ENCODE measurements at places on chromosomes 16 and 17.

DNA sequence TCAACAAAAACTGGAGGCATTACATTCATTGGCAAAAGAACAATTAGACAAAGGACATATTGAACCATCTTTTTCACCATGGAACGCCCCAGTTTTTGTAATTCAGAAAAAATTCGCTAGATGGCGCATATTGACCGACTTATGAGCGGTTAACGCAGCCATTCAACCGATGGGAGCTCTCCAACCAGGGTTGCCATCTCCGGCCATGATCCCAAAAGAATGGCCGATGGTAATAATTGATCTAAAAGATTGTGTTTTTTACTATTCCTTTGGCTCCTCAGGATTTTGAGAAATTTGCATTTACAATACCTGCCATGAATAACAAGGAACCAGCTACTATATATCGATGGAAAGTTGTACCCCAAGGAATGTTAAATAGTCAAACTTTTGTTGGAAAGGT is 21.4 kb downstream of the ALOX15B start:
- peak; percentile 31 for DNase-seq

GRCh38 chr16:84854759-84855158 is 35.0 kb downstream of the CRISPLD2 start:
- no peak for DNase-seq

DNA sequence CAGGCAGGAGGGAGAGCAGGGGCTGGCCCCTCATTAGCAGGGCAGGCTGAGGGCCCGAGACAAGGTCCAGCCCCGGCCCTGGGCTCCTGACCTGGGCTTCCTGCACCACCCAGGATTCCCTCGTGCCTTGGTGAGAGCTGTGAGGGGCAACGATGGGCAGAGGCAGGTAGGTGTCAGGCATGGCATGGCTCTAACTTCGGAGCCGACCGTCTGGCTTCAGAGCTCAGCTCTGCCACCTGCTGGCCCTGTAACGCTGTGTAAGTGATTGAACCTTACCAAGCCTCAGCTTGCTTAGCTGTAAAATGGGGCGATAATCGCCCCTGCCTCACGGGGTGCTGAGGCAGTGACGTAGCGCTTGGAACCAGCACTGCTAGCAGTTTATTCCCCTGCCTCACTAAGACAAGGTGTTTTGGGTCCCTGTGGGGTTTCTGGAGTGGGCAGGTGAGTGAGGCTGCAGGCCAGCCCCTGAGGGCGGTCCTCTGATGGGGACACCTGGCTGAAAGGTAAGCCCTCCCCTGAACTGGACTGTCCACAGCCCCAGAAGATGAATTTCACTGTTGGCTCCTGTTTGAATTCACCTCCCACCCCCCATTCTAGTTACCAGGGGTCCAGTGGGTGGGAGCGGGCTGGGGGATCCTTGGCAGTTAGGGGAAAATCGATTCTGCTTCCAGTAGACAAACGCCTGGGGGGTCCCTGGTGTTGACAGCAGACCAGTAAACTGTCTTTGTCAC is 184.8 kb upstream of the GSE1 start:
- peak; percentile 20 for DNase-seq

DNA sequence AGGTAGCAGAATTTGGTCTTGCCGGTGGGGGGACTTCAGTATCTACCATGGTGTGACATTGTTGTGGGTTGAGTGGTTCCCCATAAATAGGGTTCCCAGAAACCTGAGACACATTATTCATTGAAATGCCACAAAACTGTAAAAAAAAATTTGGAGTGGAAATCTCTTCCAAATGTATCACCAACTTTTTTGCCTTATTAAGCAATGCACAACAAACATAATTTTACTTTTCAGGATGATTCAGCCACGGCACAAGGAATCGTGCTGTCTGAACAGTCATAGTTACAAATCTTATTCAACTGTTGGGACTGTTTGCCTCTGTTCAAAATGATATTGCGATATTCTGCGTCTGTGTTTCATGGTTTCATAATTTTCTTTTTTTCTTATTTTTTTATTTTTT is 181.2 kb downstream of the NTN1 start:
- DNase-seq = no peak

DNA sequence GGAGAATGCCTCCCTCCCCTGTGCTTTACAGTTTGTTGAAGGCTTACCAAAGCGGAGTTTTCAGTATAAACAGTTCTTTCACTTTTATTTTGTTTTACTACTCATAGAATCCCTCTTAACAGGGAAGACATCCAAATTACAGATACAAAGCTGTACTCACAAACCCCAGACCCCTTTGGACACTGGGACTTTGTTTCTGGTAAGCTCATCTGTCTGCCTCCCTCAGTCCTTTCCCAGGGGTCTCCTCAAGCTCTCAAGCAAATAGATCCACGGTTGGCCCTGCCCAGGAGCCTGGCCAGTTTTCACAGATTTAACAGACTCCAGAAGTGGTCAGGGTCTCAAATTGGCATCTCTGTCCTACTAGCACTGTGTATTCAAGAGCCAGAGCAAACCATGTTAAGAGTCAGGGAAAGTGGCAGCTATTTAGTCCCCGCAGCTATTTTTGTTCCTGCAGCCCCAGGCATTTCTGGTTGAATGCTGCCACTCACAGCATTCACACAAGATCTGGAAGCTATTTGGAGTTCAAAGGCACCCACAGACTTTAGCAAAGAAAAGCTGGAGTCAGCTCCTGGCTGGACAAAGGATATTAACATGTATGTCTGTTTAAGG is 54.2 kb downstream of the TMEM100 start:
- no peak for DNase-seq
